Right renal pelvis (tissue), 4 donors: ENCODE measurements at places on chromosomes 6 and 20. TPM values are rescaled to one million over a fixed set of nuclear protein-coding genes. Genes with fewer than 3 reads are reported as not detected.

THBD gene
- 10.8 TPM for polyA plus RNA-seq

TFAP2A gene
- 33.7 TPM for polyA plus RNA-seq

CYP21A2 gene
- 0.27 TPM for polyA plus RNA-seq

ULBP1 gene
- polyA plus RNA-seq: 1.5 TPM

PRL gene
- polyA plus RNA-seq: not detected

PPP1R3G gene
- 1.4 TPM for polyA plus RNA-seq

SIGLEC1 gene
- polyA plus RNA-seq: 0.80 TPM

ASIP gene
- 0.49 TPM for polyA plus RNA-seq

APOBEC2 gene
- polyA plus RNA-seq: 0.23 TPM

TDRD6 gene
- polyA plus RNA-seq: 0.90 TPM

WFDC10B gene
- not detected for polyA plus RNA-seq

SPATS1 gene
- not detected for polyA plus RNA-seq

C20orf204 gene
- polyA plus RNA-seq: 0.62 TPM

ADGRG6 gene
- polyA plus RNA-seq: 33.0 TPM

GRCh38 chr20:3199206-3199605 is 5.3 kb downstream of the DDRGK1 start:
- no peak for DNase-seq

- no peak for DNase-seq
Observed at GRCh38 chr6:10861086-10861485, 20.8 kb downstream of the GCM2 start.

DNA sequence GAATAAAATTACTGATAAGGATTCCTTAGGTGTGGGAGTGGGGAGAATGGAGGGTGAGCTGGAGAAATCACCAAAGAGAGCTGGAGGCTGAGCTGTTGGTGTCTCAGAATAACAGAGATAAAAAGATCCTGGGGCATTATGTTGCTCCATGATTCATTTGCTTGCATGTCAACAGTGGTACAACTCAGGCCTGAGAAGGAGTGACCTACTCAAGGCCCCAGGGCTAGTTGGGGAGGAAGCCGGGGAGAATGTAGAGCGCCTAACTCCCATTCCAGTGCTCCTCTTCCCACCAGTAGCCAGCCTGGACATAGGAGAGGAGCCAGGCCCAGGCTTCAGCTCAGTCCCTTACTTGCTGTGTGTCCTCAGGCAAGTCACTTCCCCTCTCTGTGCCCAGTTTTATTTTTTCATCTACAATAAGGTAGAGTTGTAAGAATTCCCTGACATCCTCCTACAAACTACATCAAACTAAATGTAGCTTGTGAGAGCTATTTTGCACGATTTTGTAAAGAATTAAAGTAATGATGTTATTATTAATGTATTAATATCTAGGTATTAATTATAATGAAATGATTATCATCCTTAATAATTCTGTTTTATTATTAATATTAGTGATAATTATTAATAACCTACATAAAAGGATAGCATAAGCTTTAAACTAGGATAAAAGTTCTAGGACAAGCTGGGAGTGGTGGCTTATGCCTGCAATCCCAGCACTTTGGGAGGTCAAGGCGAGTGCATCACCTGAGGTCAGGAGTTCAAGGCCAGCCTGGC is 250.9 kb upstream of the SULF2 start:
- DNase-seq: no peak

GRCh38 chr20:36331209-36331608 is 25.1 kb downstream of the DLGAP4 start:
- no peak for DNase-seq

DNA sequence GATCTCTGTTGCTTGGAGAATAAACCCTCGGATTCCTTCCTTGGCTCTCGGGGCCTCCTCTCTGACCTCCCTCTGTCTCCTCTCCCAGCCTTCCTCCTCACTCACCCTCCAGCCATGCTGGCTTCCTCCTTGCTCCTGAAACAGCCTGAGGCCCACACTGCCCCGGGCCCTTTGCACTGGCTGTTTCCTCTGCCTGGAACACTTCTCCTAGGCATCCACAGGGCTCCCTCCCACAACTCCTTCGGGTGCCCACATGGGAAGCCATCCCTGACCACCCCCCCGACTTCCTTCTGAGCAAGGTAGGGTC is 87.7 kb downstream of the CEBPB start:
- no peak for DNase-seq

GRCh38 chr20:40291493-40292135 is 397.4 kb downstream of the MAFB start:
- no peak for DNase-seq

- no peak for DNase-seq
Observed at GRCh38 chr6:159033160-159034049, 11.4 kb downstream of the TAGAP start.

DNA sequence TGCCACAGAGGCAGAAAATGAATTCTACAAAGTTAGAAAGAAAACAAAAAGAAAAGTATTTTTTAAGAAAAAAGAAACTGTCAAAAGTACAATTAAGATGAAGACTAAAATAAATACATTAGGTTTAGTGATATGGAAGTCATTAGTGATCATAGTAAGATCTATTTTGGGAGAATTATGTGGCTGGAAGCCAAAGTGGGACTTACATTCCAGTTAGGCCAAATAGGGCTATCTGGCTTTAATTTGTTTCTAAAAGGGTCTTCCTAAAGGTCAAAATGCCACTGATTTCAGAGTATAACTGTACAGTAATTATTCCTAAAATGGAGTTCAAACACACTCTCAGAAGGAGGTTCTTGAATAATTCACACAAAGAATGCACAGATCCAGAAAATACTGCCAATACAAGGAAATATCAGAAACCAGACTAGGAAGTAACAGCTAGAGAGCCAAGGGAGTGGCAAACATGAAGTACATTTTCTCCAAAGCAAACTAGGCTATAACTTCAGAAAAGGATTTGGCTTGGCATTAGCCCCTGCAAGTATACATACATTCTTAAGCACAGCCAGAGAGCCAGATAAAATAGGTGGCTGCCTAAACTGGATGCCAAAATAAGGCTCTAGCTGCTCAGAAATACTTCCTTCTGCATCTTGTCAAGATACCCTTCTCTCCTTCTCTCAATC is 45.3 kb downstream of the PDSS2 start:
- DNase-seq: no peak

DNA sequence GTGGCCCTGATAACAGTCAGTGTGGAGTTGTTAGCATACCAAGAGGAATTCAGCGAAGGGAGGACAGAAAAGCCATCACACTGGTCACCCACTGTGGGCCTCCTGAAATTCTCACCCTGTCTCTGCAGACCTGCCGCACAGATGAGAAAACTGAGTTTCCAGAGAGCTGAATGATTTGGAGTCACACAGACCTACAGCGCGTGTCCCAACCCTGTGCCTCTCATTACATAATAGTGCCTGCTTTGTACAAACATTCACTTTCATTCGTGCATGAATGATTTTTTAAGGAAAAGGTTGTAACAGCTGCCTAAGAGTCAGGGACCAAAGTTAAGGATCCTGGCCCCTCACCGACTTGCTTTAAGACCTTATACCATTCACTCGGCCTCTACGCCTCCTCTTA is 62.7 kb downstream of the THBS2 start:
- DNase-seq: no peak

DNA sequence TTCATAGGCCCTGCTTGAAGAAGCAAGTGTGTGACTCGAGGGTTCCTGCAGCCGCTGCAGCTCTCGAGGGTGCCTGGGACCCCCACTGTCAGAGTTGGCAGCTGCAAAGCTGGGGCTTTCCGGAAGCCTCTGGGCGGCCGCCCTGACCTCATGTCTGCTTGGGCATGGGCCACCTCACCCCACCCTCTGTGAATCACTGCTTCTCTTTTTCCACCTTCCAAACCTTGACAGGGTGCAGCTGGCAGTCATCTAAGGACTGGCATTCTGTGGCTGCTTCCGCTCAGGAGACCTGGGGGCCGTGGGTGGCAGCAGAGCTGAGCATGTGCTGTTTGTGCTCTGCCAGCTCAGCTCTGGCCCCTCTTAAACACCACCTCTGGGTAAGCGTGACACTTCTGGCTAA is 32.0 kb downstream of the ERMARD start:
- DNase-seq: no peak

- no peak for DNase-seq
Observed at GRCh38 chr6:84976526-84977362, 212.3 kb upstream of the TBX18 start.

GRCh38 chr6:22363714-22364239 is 66.9 kb upstream of the PRL start:
- no peak for DNase-seq

DNA sequence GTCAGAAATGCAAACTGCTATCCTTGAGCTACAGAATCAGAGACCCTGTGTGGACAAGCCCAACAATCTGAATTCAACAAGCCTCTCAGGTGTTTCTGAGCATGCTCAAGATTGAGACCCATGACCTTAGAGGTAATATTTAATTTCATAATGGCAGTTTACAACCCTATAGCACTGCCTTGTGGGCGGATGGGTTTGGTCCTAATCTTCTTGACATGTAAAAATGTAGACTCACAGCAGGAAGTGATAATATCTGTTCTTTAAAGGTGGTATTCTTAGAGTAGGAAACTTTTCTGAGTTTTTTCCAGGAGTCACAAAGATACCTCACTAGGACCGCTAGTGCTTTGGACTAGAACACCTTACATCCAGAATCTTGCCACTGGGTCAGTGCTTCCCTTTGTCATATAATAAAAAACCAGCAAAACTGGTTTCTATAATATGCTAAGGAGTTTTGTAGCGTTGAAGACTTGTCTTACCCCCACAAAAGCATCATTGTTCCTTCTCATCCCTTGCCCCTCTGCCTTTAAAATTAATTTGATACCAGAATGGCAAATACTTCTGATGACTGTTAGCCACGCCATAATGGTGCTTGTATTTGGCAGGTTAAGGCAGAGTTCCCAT is 52.6 kb downstream of the E2F3 start:
- no peak for DNase-seq

GRCh38 chr6:136979206-136979605 is 57.1 kb downstream of the SLC35D3 start:
- no peak for DNase-seq

- no peak for DNase-seq
Observed at GRCh38 chr6:139748353-139749146, 374.1 kb upstream of the CITED2 start.

DNA sequence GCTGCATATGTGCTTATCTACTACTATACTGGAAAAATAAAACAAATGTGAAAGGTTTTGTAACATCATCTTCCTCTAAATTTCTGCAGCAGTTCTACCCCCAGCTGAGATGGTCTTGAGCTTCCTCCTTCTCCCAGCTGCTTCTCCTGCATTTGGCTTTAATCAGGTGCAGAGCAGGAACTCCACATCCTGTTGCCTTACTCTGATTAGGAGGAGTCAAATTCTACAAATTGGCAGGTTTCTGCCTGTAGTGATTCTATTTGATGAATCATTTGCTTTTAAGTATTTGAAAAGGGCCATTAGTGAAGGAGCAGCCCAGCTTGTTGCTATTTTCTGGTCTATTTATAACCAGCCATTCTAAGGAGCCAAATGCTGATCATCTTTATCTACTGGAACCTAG is 224.5 kb downstream of the GMDS start:
- DNase-seq: no peak

DNA sequence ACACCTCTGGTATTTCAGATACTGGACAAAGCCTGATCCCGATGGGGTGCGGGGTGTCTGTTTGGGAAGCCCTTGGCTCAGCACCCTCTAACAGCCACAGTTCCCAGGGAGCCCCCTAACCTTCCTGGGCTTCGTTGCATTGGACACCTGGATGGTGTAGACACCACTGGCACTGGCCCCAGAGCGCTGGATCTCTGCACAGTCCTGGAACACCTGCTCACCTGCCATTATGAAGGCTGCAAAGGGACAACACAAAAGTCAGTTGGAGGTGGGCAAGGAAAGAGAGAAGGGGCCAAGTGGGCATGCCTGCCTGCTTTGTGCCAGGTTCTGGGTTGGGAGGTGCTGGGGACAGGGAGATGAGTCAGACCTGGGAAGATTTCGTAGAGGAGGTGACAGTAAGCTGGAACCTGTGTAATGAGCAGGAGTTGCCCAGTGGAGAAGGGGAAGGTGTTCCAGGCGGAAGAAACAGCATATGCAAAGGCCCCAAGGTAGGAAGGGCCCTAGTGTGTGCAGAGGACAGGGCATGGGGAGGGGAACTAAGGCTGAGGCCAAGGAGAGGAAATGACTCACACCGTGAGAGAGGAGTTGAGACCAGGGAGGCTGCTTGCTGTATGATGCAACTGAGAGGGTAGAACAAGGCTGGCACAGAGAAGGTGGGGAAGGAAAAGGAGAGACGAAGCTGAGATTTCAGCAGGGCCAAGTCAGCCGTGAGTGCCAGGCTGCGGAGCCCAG is 34.9 kb downstream of the ANGPT4 start:
- DNase-seq: no peak

GRCh38 chr20:1267809-1268374 is 1.8 kb downstream of the SNPH start:
- no peak for DNase-seq

DNA sequence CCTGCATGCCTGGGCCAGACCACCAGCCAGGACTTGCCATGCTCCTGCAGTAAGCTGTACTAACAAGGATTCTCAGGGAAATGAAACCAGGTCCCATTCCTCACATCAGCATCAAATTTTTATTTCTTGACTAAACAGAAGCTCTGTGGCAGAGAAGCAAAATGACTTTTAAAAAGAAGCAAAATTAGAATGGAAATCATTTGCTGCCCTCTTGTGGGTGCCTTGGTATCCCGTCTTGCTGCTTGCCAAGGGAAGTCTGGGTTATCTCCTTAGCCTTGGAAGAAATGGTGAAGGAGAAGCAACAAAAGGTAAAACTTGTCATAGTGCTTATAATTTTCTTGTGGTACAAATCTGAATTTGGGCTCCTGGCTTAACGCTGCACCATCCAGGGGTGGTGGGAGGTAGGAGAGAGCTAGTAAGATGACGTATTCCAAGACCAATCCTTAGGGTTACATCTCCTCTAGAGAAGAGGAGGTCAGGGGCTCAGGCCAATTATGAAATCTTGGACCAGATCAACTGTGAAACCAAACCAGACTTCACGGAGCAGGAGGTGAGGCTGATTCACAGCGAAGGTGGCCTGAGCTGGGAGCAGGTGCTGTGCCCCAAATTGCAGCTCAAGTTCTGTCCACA is 107.5 kb downstream of the FAXC start:
- DNase-seq: peak; percentile 7

GRCh38 chr20:50169329-50169823 is 15.9 kb upstream of the PEDS1 start:
- DNase-seq: no peak

DNA sequence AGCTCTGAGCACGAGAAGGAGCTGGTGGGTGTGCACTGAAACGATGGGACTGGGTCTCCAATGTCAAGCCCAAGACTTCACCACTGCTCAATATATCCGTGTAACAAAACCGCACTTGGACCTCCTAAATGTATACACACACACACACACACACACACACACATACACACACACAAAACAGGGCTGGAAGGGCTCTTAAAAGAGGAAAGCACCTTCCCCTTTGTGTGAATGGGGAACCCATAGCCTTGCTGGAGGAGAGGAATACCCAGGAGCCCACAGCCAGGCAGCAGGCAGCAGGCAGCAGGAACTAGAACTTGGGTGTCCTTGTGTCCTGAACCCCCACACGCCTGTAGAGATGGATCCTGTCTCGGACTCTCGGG is 29.8 kb downstream of the TGM2 start:
- DNase-seq: no peak

- no peak for DNase-seq
Observed at GRCh38 chr6:8391934-8392333, 43.4 kb downstream of the SLC35B3 start.
